ENCODE measurements at places on chromosomes 2 and 18.

- DNase-seq = no peak
Measured at GRCh38 chr18:46226461-46226860, 122.3 kb downstream of the HAUS1 start.

- DNase-seq = no peak
Measured at GRCh38 chr18:44516450-44516849, 164.2 kb upstream of the SETBP1 start.

- no peak for DNase-seq
Measured at GRCh38 chr2:117885308-117885707, 70.8 kb downstream of the DDX18 start.

DNA sequence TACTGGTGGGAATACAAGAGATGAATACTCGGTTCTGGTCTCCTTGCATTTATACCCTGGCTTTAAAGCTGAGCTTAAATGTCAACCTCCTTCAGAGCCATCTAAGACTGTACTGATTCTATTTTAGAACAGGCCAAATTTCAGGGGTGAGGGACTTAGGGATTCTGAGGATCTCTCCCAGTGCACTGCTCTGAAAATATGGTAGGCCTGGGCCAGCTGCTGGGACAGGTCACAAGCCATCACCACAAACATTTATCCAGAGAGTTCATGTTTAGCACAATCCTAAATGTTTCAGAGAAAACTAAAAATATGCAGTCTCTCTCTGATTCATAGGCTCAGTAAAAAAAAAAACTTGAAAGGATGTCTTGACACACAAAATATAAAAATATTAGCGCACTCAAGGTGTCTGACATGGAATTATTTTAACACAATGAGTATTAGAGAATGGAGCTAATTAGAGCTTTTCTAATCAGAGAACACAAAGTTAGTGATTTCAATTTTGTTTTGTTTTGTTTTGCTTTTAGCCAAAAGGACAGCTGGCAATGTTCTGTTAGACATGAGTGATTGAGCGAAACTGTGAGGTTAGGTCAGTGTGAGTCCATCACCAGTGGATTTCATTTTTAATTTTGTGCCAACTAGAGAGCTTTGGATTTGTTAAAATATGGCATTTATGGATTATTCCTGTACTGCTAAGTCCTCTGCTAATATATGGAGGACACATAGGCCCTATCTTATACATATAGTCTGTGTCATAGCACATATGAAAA, 38.8 kb downstream of the MFSD6 start:
- DNase-seq = no peak

DNA sequence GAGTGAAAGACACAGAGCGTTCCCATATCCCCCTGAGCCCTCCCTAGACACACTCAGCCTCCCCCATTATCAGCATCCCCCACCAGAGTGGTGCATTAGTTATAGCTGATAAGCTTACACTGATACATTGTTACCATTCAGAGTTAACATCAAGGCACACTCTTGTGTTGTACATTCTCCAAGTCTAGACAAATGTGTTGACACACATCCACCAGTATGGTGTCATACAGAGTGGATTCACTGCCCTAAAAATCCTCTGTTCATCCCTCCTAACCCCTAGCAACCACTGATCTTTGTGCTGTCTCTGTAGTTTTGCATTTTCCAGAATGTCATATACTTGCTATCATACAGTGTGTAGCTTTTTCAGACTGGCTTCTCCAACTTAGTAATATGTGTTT, 78.0 kb upstream of the RPL31 start:
- DNase-seq = peak; percentile 40

- DNase-seq = no peak
Measured at GRCh38 chr18:63245600-63245999, 74.0 kb downstream of the BCL2 start.

GRCh38 chr18:3060667-3061580, 48.0 kb upstream of the LPIN2 start:
- DNase-seq = peak; percentile 96

GRCh38 chr2:112640800-112641675, 4.7 kb upstream of the SLC20A1 start:
- DNase-seq = no peak

DNA sequence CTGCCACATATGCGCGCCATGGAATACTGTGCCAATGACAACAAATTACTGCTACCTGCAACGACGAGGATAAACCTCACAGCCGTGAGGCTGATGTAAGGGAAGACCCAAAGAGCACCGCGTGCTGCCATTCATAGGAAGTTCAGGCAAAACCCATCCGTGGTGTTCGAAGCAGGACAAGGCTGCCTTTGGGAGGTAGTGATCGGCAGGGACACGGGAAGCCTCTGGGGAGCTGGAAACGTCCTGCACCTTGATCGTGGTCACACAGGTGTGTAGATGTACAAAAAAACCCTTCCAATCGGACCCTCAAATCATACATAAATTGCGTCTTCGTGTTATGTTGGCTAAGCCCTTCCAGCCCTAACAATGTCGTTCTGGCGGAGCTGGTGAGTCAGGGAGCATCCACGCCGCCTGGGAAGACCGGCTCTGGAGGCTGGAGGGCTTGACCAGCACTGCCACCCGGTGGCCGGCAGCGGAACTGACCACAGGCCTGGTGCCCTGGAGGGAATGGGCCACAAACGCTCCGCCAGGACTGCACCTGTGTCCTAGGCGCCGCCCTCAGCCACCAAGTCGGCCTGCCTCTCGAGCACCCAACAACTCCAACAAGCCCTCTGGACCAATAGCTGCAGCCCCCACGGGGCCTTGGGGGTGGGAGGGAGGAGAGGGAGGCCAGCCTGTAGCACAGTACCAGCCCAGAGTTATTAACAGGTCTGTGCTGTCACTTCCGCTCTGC, 4.1 kb upstream of the NEURL3 start:
- peak; percentile 88 for DNase-seq

- no peak for DNase-seq
Measured at GRCh38 chr18:29496152-29496680, 1319.3 kb upstream of the CDH2 start.

DNA sequence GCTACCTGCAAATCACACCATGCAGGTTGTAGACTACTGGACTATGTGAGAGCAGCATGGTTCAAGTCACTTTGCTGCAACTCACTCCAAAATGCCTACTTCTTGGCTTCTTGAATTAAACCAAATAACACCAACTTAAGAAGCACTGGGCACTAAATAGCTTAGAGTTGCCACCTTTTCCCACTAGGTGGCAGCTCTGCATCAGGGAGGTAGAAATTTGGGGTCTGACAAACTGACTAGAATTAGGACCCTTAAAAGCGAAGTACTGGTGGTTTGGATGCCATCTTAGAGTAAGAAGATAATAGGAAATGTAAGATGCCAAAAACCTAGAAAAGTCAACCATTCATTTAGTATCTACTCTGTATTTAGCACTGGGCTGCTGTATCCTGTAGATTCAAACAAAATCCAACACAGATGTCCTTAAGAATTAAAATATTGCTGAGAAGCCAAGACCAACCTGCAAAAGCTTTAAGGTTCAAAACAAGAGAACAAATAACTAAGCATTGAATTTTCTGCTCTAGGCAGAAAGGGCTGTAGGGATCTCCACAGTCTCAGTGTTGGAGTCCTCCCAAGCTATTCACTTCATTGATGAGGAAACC, 65.5 kb downstream of the CCBE1 start:
- peak; percentile 69 for DNase-seq

DNA sequence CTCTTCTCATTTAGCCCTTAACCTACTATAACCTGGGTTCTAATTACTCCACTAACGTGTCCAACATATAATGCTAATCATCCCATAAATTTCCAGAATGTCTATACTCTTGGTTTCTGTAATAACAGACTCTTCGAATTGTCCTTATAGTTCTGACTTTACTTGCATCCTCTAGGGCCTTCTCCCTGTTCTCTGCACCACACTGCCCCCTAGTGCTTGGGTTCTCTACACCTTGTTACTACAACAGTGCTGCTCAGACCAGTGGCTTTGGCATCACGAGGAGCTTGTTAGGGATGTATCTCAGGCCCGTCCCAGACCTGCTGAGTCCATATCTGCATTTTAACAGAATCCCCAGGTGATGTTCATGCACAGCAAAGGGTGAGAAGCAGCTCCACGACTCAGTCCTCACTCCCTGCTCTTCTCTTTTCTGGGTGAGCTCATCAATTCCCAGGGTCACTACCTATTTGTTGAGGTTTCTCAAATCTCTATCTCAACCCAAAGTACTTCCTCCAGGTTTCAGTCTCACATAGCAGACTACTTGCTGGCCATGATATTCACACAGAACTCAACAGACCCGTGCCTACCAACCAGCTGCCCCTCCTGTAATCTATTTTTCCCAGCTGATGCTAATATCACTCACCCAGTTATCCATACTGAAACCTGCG, 14.5 kb upstream of the DDX1 start:
- peak; percentile 87 for DNase-seq

- peak; percentile 53 for DNase-seq
Measured at GRCh38 chr2:227864161-227864756, 7.2 kb upstream of the DAW1 start.

DNA sequence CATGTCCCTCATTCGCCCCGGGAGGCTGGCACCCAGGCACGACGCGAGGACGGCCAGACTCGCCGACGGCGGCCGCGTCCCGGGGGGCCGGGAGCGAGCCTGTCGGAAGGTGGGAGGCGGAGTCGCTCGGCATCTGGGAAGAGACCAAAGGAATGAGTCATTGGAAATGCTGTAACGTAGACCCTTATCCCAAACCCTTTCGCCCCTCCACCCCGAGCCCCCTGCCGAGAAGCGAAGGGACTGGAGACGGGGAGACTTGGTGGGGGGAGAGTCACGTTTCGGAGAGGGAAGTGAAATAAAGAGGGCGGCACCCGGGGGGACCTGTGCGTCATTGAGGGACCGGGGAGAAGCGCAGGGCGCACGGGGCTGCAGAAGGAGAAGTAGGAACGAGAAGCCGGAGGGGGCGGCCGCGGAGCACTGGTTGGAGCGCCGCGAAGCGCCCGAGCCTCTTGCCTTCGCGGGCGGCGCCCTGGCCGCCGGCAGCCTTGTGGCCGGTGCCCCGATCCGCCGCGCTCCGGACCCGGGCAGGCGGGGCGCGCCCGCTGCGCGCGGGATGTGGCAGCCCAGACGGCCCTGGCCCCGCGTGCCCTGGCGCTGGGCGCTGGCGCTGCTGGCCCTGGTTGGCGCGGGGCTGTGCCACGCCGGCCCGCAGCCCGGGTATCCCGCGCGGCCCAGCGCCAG, at the start of gene EMILIN2:
EMILIN2 (plus strand) TSS at position 371 of the 681 bp plus-strand sequence; CDS start at position 554, 183 bp downstream.
- DNase-seq = peak; percentile 3

- no peak for DNase-seq
Measured at GRCh38 chr2:120218181-120218580, 5.0 kb downstream of the TMEM185B start.

GRCh38 chr2:168237741-168238140, 9.7 kb downstream of the STK39 start:
- peak; percentile 56 for DNase-seq

- DNase-seq = no peak
Measured at GRCh38 chr2:123695426-123695825, 329.7 kb upstream of the CNTNAP5 start.

- DNase-seq = peak; percentile 69
Measured at GRCh38 chr18:13500227-13500865, 226.0 kb downstream of the FAM210A start.

GRCh38 chr2:178796079-178796677, 11.0 kb downstream of the TTN start:
- peak; percentile 83 for DNase-seq

DNA sequence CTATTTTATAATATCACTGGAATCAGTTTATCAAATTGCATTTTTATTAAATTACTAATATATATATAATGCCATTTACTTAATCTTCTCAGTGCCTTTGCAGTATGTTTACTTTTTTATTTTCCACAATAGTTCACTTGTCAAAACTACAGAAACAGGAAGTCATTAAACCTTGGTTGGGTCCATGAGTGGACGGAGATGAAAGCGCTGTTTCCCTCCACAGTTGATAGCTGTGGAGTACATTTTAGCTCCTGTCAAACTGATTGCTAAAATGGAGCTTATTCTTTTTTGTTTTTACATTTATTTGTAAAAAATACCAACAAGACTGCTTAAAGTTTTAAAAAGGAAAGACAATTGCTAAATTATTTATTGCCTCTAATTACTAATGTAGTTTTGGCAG, 19.2 kb downstream of the MFF start:
- no peak for DNase-seq

- no peak for DNase-seq
Measured at GRCh38 chr2:31802711-31803110, 208.1 kb downstream of the MEMO1 start.

- DNase-seq = no peak
Measured at GRCh38 chr18:9902832-9903231, 11.0 kb upstream of the VAPA start.

GRCh38 chr2:150883613-150883895, 378.1 kb downstream of the RBM43 start:
- DNase-seq = no peak

GRCh38 chr2:2405780-2406179, 74.7 kb upstream of the MYT1L start:
- DNase-seq = no peak

DNA sequence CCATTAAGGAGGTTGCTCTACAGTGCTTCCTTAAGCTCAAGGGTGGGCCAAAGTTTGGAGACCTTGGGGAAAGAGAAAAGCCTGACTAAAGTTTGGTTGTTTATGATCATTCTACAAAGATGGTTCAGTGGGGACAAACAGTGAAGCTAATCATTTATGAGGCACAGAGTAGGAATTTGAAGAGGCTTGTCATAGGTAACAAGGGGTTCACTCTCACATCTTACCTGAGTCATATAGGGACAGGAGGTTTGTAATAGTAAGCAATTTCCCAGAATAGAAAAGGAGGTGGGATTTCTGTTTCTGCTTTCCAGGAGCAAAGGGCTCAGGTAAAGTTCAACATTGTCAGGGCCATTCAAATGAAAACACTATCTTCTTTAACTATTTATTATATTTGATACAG, 787.9 kb downstream of the CPS1 start:
- DNase-seq = no peak

DNA sequence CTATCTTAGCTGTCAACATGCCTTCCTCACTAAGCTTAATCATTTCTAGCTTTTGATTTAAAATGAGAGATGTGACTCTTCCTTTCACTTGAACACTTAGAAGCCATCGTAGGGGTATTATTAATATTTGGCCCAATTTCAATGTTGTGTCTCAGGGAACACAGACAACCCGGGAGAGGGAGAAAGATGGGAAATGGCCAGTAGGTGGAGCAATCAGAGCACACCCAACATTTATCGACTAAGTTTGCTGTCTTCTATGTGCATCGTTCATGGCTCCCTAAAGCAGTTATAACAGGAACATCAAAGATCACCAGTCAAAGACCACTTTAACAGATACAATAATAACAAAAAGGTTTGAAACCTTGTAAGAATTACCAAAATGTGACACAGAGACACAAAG, 110.2 kb downstream of the OLA1 start:
- DNase-seq = peak; percentile 65

GRCh38 chr2:229454934-229455631, 184.0 kb upstream of the PID1 start:
- peak; percentile 94 for DNase-seq

- DNase-seq = no peak
Measured at GRCh38 chr18:4207383-4207985, 247.6 kb downstream of the DLGAP1 start.

DNA sequence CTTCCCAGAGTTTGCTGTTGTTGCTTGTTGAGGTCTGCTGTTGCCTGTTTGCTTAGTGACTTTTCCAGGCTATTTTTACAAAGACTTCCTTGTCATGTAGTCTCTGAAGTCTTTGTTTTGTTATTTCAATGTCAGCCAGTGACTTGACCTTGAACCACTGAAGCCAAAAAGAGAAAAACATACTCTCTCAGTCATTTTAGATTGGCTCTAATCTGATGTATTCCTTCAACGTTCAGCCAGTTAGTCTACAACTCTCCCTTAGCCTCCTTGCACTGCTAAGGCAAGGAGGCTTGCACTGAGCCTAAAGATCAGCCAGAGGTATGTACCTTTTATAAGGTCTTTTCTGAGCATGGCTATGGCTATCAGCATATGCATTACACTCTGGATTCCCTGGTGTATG, 27.9 kb downstream of the KIAA1328 start:
- peak; percentile 11 for DNase-seq

- DNase-seq = no peak
Measured at GRCh38 chr2:144666032-144666431, 146.1 kb upstream of the ZEB2 start.
